ENCODE measurements at places on chromosomes 13 and 19.
A peak's percentile ranks its signal among the peaks of the same experiment; 100 is the strongest.

DNA sequence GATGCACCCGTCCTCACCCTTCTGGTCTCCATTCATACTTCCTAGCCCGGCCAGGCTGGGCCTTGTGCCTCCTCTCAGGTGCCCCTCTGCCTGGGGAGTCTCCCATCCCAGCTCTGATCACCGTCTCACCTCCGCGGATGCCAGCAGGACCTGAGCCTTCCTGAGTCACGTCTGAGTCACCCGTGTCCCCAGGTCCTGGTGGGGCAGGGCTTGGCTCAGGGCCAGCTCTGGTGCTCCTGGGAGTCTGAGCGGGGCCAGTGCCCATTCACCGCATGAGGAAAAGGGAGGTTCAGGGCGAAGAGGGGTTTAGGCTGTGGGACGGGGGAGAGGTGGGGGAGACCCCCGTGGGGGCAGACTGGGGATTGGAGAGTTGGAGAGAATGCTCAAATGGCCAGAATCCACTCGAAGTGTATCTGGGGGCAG, 593 bp downstream of the ATP8B3 start:
- DNase-seq: no peak

DNA sequence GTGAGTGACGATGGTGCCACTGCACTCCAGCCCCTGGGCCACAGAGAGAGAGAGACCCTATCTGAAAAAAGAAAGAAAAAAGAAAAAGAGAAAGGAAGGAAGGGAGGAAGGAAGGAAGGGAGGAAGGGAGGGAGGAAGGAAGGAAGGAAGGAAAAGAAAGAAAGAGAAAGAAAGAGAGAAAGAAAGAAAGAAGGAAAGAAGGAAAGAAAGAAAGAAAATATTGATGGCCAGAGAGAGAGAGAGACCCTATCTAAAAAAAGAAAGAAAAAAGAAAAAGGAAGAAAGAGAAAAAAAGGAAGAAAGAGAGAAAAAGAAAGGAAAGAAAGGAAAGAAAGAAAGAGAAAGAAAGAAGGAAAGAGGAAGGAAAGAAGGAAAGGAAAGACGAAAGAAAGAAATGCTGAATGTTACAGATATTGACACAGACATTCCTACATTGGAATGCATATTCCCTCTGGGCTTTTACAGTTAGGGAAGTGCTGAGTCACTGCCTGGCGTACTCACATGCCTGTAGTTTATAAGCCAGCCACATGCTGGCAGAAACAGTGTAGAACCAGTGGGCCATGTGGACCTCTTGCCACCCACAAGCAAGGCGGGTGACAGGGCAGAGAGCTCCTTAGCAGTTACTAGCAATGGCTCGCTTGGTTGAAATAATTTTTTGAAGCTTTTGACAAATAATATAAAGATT, 34.6 kb upstream of the SLC46A3 start:
- no peak for DNase-seq

- no peak for DNase-seq
Measured at GRCh38 chr19:33394723-33395560, 21.4 kb downstream of the CEBPG start.

- DNase-seq: no peak
Measured at GRCh38 chr13:52158629-52159158, 703 bp downstream of the NEK3 start.

DNA sequence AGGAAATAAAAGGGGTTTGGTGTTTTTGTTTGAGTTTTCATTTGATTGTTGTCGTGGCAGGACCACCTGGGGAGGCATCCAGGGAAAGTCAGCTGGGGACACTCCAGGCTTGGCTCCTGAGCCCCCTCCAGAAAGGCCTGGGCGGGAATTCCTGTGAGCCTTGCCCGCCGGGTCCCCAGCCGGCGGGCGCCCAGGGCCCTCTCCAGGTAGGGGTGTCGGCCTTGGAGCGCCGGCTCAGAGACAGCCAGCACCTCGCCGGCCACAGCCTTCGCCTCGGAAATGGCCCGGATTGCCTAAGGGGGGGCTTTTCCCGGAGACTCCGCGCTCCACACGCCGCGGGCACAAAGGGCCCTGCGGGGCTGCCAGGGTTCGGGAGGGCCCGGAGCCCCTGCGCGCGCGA, 125.0 kb downstream of the TNFRSF19 start:
- no peak for DNase-seq

DNA sequence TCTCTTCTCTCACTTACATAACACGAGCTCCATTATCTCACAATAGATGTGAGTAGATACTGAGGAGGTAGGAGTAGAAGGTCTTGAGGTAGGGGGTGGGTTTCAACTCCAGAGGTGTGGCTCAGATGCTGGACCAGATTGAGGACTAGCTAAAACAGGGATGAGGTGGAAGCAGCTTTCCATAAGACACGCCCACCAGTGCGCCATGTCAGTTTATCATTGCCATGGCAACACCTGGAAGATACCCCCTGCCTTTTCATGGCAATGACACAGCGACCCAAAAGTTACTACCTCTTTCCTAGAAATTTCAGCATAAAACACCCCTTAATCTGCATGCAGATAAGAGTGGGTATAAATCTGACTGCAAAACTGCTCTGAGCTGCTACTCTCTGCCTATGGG, 44.1 kb downstream of the KCTD15 start:
- DNase-seq: no peak

- DNase-seq: no peak
Measured at GRCh38 chr19:14366529-14366928, 14.7 kb upstream of the ADGRE5 start.

GRCh38 chr19:32702010-32702409, 10.4 kb downstream of the NUDT19 start:
- peak; percentile 36 for DNase-seq

DNA sequence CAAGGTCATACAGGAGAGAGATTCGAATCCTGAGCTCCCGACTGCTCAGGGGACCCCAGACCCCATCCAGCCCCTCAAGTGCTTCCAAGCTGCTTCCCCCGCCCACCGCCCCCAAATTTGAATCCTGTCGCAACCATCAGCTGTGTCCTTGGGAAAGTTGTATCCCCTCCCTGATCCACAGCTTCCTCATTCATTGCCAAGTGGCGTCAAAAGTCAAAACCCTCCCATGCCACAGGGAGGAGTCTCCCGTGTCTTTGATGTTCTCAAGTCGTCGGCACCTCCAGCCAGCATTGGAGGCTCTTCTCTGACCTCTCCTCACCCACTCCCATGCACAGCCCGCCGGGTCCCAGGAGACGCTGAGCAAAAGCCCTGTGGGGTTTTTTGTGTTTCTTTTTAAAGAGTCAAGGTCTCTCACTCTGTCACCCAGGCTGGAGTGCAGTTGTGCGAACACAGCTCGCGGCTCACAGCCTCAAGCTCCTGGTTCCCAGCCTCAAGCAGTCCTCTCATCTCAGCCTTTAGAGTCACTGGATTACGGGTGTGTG, 2.8 kb upstream of the IFI30 start:
- DNase-seq: no peak

- DNase-seq: no peak
Measured at GRCh38 chr19:38663957-38664502, 16.6 kb downstream of the ACTN4 start.

DNA sequence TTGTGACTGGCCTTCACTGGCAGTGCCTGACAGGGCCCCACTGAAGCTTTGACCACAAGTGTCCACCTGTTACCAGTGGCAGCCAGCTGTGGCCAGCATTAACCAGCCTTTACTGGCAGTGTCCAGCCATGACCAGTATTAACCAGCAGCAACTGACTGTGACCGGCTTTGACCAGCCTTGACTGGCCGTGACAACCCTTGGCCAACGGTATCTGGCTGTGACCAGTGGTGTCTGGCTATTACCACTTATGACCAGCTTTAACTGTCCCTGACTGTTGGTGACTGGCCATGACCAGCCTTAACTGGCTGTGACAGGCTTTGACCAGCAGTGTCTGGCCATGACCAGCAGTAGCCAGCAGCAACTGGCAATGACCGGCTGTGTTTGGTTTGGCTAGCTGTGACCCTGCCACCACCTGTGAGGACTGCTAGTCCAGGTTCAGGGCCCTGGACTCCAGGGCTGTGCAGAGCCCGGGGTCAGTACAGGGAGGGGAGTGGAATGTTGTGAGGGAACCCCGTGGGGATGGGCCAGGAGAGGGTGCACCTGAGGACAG, 32.2 kb downstream of the CKM start:
- DNase-seq: no peak

GRCh38 chr13:46739447-46740098, 57.4 kb downstream of the ESD start:
- DNase-seq: no peak

- no peak for DNase-seq
Measured at GRCh38 chr19:12695997-12696365, 450 bp downstream of the FBXW9 start.

- no peak for DNase-seq
Measured at GRCh38 chr19:32291876-32292275, 53.5 kb upstream of the ZNF507 start.

GRCh38 chr13:98823442-98823841, 71.0 kb upstream of the SLC15A1 start:
- no peak for DNase-seq

DNA sequence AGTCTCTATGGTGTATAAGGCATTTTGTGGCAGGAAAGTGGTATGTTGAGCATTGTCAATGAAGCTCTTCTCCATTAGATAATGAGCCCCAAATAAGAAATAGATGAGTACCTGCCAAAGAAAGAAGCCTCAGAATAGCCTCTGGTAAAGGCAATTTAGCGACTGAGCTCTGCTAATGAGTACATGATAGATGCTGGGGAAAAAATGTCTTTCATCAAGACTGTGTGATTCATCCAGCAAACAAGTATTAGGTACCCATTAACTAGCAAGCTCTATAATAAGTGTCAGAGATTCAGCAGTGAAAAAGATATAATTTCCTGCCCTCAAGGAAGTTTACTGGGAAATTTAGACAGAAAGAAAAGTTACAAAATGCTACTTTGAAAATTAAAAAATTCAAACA, 294.6 kb downstream of the ITGBL1 start:
- DNase-seq: no peak

GRCh38 chr13:42595253-42595571, 21.3 kb downstream of the TNFSF11 start:
- DNase-seq: no peak

- DNase-seq: no peak
Measured at GRCh38 chr13:40982772-40983171, 36.3 kb downstream of the ELF1 start.

DNA sequence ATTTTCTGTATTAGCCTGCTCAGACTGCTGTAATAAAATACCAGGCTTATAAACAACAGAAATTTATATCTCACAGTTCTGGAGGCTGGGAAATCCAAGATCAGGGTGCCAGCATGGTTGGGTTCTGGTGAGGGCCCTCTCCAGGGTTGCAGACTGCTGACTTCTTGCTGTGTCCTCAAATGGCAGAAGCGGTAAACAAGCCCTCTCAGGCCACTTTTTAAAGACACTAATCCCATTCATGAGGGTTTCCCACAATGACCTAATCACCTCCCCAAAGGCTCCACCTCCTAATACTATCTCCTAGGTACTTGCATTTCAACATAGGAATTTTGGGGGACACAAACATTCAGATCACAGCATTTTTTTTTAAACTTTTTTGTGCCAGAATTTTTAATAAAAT, 159.3 kb downstream of the PDS5B start:
- no peak for DNase-seq

DNA sequence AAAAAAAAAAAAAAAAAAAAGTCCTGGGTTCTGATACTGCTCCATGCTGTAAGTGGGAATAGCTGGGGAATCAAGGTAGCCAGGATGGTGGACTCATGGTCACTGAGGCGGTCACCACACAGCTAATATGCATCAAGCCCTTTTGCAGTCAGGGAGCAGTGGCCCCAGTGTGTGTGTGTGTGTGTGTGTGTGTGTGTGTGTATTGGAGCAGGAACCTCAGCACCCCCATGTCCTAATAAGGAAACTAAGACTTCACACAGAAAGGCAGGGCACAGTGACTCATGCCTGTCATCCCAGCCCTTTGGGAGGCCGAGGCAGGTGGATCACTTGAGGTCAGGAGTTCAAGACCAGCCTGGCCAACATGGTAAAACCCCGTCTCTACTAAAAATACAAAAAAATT, 12.0 kb downstream of the B3GNT3 start:
- no peak for DNase-seq

GRCh38 chr19:5339198-5339949, 1.2 kb downstream of the PTPRS start:
- DNase-seq: no peak

DNA sequence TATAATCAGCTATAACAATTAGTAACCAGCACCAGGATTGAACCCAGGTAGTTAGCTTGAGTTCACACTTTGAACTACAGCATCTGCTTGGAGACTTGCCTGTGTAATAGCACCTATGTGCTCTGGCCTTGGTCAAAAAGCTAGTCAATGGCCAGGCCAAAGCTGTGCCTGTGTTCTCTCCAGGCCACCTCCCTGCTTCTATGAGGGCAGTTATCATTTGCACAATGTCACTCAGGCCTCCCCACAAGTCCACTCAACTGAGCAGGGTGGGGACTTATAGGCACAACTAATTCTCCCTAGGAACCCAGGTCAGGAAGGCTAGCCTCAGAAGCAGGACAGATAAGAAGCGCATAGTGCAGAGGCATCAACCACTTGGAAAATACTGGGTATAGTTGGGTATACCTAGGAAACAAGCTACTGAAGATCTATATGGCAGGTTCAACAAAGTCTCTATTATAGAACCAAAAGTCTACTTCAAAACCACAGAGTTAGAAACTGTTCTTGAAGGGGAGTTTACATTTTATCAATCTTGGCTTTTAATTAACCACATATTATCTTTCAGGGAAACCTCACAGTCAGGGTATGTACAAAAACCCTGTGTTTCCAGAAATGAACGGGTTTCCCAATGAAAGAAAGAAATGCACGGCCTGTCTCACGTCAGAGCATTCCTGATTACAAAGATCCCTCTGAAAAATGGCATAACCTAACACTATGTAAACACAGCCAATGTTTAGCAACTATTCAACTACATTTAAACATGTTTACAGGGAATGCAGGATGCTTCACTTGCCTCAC, 140.9 kb downstream of the ABCC4 start:
- DNase-seq: no peak

DNA sequence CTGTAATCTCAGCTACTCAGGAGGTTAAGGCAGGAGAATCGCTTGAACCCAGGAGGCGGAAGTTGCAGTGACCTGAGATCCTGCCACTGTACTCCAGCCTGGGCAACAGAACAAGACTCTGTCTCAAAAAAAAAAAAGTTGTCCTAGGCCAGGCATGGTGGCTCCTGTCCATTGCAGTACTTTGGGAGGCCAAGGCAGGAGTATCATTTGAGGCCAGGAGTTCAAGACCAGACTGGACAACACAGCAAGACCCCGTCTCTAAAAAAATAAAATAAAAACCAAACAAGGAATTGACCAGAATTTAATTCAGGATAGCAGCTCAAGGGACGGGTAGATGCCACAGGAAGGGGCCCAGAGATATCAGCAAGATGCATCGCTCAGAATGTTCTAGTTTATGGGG, 4.9 kb downstream of the SULT2B1 start:
- DNase-seq: no peak

- DNase-seq: peak; percentile 63
Measured at GRCh38 chr13:99528547-99528946, 27.3 kb downstream of the TM9SF2 start.

DNA sequence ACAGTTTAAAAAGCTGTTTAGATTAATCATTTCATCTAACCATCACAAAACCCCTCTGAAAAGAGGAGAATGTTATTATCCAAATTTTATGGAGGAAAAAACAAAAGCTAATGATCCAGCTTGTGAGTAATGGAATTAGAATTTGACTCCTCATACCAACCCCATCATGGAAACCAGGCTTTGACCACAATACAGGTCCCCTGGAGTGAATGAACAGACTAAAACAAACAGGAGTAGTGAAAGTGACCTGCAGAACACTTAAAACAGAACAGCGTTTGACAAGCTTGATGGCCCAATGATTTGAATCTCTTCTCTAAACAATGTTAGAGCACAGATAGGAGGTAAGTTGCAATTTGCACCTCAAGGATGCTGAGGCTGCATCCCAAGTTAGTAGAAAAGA, 230.0 kb downstream of the DCT start:
- peak; percentile 39 for DNase-seq

- no peak for DNase-seq
Measured at GRCh38 chr19:54282686-54283470, 2.0 kb upstream of the LILRB2 start.
